Fibroblast of skin of left biceps (primary cell): ENCODE measurements at places on chromosomes 4 and X.
A peak's percentile ranks its signal among the peaks of the same experiment; 100 is the strongest.

- no peak for DNase-seq
Observed at GRCh38 chr4:107757864-107758476, 37.9 kb upstream of the PAPSS1 start.

- no peak for DNase-seq
Observed at GRCh38 chr4:159673221-159673620, 570.3 kb downstream of the RAPGEF2 start.

DNA sequence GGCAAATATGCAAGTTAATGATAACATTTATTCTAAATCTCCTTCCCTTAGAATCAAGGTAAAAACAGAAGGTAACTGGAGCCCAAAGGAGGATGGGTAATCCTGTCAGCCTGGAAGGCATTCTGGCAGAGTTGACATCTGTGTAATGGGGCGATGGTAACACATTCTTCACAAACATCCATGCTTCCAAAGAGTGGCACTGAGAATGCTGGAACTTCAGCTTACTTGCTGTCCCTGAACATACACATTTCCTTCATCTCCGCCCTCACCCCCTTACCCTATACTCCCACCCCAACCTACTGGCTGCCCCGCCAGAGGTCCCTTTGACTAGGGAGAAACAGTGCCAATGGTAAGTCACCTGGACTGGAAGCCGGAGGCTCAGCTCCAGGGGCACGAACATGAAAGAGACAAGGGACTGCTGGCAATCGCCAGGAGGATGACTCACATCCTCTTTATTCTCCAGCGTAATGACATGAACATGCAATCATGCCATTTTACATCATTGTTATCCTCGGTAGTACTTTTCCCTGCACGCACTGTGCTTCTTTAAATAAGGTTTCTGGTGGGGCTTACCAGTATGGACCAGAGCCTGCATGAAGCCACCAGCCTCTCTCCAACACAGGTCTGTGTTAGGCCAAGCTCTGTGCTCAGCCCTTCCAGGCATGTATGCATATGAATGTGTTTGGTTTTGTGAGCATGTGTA is 694.2 kb upstream of the TENM3 start:
- peak; percentile 35 for DNase-seq

- DNase-seq: no peak
Observed at GRCh38 chr4:56240554-56241174, 146.6 kb downstream of the AASDH start.
